ENCODE measurements at places on chromosomes 4 and X.

- DNase-seq = no peak
Measured at GRCh38 chrX:42946544-42947194, 168.7 kb upstream of the PPP1R2C start.

DNA sequence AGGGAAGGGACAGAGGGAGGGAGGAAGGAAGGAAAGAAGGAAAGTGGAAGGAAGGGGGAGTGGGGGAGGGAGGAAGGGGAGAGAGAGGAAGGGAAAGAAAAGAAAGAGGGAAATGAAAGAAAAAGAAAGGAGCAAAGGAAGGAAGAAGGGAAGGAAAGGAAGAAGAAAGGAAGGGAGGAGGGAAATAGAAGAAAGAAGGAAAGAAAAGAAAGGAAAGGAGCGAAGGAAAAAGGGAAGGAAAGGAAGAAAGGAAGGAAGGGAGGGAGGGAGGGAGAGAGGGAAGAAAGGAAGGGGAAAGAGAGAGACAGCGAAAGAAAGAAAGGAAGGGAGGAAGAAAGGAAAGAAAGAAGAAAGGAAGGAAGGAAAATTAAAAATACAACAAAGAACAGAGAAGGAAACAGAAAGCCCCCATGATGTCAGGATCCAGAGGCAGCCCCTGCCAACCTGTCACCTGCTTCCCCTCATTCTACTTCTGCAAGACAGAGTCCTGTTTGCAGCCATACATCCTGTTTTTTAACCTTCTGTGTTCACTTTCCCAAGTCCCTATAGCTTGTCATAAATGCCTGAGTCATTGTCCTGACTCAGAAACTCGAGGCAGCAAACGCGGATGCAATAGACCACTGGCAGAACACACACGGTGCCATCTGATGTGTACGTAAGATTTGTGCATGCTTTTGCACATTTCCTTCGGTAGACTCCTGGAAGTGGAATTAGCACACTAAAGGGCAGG is 77.0 kb upstream of the C4orf50 start:
- no peak for DNase-seq

GRCh38 chr4:110865611-110866259 is 242.9 kb upstream of the PITX2 start:
- DNase-seq = no peak

GRCh38 chrX:30592831-30593230 is 15.3 kb upstream of the TASL start:
- no peak for DNase-seq

GRCh38 chr4:54315561-54316538 is 86.8 kb downstream of the PDGFRA start:
- DNase-seq = no peak

DNA sequence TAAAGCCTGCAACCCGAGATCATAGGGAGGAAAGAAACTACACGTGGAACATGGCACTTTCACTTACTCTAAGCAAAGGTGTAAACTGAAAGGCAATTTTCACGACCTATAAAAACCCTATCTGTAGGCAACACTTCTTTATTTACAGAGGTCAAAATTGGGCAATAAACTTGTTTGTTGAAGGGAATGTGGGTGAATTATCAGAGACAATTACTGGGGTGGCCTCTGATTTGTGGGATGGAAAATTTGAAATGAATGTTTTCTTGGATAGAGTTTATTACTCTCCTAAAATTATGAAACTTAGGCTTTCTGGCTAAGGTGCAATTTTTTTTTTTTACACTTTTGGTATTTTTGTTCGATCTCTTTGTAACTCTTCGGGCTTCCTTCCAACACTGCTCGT is 734.1 kb upstream of the TENM3 start:
- no peak for DNase-seq

DNA sequence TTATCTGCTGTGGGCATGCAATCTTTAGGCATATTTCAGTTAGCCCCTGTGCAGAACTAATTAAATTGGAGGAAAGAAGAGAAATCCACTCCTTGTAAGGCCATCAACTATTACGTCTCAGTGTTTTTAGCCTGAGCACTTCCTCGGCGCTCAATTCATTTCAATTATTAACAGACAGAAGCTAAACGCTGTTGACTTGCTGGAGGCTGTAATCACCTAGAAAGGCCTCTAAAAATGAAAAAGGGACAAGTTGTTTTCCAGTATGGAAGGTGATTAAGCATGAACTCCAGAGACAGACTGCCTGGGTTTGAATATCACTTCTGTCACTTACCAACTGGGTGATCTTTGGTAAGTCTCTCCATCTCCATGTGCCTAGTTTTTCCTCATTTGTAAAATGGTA is 59.6 kb downstream of the LEF1 start:
- no peak for DNase-seq

DNA sequence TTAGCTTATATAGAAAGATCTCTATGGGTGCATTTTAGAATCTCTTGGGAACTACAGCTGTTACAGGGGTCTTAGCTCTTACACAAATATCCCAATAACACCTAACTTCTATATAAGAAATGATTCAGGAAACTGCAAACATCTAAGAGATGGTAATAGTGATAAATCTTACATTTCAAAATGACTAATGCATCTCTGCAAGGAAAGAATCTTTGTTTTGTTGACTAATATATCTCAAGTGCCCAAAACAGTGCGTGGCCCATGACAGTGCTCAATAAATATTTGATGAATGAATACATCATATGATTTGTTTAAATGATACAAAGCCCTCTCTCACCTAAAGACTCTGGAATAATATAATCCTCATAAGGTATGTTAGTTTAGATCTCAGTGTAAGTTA is 47.5 kb downstream of the CENPE start:
- no peak for DNase-seq

DNA sequence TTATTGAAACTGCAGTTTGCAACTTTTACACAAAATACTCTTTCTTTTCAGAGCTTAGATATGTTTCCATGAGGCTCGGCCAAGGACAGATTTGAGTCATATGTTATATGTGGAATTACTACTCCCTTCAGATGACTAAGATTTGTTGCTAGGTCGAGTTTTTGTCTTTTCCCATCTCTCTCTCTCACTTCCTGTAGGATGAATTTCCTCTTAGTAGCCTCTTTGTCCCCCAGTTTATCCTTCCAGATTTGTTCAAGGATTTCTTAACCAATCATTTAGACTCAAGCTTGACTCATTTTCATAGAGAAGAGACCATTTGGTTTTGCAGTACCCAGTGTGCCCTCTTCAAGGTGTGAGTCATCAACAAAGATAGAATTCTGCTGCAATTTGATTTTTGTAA is 209.2 kb downstream of the GLUD2 start:
- no peak for DNase-seq

GRCh38 chr4:153579872-153580271 is 104.2 kb upstream of the TLR2 start:
- DNase-seq = no peak

DNA sequence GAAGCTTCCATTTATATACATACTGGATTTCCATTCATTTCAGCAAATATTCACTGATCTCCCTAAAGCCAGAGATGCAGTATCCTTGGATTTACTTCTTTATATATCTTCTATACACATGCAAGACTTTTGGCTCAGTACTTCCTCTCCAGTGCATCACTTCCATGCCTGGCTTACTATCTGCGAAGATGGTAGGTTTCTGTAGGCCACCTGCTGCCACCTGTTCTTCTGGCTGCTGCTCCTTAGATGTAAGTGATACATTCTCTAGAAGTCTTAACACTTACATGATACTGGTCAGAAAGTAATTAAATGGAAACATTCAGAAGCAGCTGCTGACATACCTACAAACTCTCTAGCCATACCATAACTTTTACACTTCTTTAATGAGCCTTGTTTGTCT is 48.9 kb downstream of the TBC1D9 start:
- DNase-seq = no peak

DNA sequence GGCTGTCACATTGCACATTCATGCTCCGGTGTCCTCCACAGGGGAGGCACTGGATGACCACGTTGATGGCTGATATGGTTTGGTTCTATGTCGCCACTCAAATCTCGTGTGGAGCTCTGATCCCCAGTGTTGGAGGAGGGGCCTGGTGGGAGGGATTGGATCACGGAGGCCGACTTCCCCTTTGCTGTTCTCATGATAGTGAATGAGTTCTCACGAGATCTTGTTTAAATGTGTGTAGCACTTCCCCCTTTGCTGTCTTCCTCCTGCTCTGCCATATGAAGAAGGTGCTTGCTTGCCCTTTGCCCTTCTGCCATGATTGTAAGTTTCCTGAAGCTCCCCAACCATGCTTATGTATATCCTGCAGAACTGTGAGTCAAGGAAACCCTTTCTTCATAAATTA is 22.3 kb upstream of the NAT8L start:
- no peak for DNase-seq

DNA sequence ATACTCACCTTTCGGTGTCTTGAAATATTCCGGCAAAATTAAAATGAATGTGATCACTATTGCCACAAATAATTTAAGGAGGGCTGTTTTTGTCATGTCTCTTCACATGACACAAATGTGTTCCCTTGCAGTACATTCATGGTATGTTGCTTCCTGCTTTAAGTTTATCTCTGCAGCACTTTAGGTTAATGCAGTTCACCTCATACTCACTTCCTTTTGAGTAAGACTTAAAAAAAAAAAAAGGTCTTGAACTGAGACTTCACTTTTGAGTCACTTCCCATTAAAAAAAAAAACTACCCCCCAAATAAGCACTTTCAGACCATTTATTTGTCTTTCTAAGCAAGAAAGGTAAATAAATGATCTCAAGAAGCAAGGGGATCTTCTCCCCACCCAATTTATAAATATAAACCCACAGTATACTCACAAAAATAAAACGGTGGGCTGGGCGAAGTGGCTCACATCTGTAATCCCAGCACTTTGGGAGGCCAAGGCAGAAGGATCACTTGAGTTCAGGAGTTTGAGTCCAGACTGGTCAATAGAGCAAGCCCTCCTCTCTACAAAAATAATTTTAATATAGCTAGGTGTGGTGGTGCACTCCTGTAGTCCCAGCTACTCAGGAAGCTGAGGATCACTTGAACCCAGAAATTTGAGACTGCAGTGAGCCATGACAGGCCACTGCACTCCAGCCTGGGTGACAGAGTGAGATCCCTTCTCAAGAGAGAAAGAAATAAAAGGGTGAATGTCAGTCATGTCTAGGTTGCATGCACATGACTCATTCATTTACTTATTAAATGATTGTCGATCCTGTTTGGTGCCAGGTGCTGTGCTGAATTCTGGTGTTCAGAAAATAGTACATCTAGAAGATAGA is at the start of gene TMEM156:
TSS of gene TMEM156 (minus strand) at position 192 of the 868 bp plus-strand sequence. CDS start at position 96, 96 bp downstream.
- DNase-seq = no peak

DNA sequence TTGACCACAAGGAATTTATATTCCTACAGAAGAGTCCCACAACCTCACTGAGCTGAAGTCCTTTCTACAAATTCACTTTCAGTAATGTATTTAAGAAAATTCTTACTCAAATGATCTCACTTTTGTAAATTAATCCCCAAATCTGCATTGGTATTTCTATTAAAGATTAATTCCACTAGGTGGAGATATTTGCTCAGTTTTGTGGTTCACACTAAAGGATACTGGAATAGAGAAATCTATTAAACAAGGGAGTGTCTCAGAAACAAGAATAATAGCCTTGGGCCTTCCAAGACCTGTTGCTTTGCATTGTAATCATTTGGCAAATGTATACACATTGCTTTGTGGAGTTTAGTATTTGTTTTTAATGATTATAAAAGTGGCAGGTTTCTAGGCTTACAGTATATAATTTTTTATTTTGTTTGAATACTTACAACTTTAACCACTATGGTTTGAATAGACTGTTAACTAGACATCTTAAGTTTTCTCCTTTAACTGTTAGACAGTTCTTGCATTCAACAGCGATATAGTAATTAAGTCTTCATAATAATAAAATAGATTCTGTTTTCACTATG is 25.9 kb downstream of the CFAP299 start:
- no peak for DNase-seq

DNA sequence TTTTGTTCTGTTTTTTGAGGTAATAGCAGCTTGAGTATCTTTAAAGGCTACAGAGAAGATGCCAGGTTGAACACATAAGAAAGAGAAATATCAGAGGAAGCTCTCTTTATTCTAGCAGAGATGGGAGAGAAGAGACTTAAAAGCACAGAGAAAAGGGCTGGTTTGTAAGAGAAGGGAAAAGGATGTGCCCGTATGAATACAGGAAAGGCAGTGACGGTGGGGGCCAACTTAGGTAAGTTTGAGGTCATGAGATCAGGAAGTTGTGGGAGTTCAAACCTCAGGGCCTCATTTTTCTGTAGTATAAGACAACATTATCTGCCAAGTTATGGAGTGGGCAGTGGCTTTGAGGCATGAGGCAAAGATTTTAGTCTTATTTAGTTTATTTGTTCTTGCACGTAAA is 121.3 kb upstream of the S100G start:
- DNase-seq = peak; percentile 8

DNA sequence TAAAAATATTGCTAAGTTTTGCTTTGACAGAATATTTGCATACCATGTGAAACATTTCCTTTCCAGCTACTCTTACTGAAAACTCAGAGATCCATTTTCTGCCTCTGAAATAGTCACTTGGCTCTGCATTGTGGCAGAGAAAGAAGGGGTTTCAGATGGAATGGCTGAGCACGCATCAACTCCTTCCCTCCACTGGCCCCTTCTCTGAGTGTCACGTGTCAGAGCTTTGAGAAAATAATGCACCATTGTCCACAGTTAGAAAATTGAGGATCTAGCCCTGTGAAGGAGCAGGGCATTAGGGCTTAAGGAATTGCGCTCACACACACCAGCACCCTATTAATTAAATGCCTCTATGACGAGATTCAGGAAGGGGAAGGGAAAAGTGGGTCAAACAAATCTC is 78.8 kb upstream of the FAT4 start:
- DNase-seq = no peak

DNA sequence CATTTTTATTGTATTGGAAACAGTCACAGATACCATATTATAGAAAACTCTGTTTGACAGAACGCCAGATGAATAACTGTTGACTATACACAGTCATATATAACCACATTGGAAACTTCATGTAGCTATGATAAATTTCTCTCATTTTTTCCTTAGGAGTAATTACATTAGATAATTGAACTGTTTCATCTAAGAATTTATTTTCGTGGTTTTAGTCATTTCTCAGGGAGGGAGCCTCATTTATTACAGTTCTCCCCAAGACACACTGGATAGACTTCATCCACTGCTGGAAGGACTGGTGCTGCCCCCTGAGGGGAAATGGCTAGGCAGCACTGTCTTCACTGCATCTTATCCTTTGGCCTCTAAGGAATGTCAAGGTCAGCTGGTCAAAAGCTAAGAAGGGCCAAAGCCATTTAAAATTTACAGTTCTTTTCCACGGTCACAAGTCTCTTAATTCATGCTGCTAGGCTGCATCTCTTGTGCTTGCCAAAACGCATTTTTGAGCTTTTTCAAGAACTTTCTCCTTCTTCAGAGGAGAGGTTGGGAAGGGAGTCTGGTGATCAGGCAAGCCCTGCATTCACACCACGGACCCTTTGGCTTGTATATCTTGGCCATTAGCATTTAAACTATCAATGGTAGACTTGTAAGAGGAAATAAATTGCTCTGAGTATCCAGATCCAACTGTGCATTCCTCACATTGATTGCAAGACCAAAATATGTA is 145.1 kb downstream of the CBR4 start:
- DNase-seq = no peak

- no peak for DNase-seq
Measured at GRCh38 chr4:112823156-112823555, 186.2 kb downstream of the LARP7 start.

DNA sequence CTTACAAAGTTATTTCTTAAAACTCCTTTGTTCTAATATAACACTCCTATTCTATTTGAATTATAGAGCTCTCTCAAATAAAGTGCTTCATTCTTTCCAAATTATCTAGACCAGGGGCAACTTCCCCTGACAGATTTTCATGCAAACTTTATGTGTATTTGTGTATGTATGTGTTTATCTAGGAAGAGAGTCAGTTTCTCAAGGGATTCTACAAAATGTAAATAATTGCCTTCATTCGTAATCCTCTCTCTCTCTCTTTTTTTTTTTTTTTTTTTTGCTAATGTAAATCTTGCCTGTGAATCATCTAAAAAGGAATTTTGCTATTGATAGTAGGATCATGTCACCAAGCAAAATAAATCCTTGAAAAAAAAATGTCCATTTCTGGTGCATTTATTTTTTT is 38.9 kb upstream of the RBPJ start:
- DNase-seq = no peak

Data from stimulated activated CD8-positive, alpha-beta memory T cell treated with anti-CD3 and anti-CD28 coated beads, Interleukin-4, amount 100 ng/mL, for 24 hours (primary cell).